ENCODE measurements at places on chromosomes 7 and 10.

- no peak for DNase-seq
These were observed 242.9 kb upstream of the CXCL12 start for GRCh38 chr10:44627591-44628354.

GRCh38 chr10:131923038-131923756 is 22.4 kb downstream of the PPP2R2D start:
- DNase-seq = no peak

- DNase-seq = no peak
These were observed 20.7 kb downstream of the GTF2IRD1 start for GRCh38 chr7:74474271-74474865.

DNA sequence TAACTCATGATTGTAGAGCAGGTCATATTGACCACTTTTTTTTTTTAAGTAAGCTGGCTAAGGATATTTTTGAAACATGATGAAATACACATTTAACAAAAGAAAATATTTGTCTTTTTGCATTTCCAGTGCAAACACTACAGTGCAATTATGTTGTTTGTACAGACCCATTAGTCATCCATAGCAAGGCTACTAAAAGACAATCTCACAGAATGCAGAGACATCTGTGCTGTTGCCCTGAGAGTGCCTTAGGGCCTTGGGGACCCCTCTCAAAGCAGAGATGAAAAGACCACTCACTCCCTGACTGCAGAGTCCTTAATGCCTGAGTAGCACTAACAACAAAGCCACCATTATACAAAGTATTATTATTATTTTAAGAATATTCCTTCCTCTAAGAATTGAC is 104.5 kb downstream of the NRCAM start:
- no peak for DNase-seq

GRCh38 chr10:62996516-62996915 is 136.6 kb upstream of the NRBF2 start:
- no peak for DNase-seq

DNA sequence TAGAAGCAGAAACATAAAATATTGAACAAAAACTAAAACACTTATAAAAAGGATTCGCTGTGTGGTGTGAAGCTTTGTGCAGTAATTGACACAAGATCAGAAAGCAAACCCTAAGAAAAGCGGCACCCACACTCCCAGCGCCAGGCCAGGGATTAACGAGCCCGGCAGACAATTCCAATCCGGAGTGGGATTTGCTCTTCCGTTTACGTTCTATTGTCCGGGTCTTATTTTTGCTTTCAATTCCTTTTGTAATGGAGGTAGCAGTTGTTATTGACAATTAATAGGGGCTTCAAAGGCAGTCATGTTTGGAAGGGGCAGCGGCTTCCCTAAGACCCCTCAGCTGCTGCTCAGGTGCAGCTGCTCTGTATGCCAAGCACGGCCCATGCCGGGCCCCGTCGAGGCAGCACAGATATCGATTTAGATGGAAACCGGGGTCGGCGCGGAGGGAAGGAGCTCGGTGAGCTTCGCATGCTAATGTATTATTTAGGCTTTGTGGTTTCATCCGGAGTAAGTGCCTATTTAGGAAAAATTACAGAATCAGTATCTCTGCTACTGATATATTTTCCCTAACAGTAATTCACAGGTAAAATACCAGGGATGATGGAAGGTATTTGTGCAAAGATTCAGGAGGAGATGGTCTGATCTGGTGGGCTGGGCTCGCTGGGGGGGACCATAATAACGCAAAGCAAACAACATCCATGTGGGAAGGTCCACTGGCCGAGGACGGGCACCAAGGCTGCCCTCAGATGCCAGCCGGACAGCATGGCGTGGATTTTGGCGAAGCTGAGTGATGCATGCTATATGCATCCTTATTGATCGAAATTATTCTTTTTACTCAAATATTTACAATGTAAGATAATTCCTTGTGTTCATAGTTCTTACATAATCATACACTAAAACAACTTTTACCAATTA is 561.7 kb downstream of the PTPRN2 start:
- no peak for DNase-seq
